Mesenteric fat pad (tissue), 1 donor: ENCODE measurements at places on chromosomes 5 and 9. TPM values are rescaled to one million over a fixed set of nuclear protein-coding genes. Genes with fewer than 3 reads are reported as not detected.

DNA sequence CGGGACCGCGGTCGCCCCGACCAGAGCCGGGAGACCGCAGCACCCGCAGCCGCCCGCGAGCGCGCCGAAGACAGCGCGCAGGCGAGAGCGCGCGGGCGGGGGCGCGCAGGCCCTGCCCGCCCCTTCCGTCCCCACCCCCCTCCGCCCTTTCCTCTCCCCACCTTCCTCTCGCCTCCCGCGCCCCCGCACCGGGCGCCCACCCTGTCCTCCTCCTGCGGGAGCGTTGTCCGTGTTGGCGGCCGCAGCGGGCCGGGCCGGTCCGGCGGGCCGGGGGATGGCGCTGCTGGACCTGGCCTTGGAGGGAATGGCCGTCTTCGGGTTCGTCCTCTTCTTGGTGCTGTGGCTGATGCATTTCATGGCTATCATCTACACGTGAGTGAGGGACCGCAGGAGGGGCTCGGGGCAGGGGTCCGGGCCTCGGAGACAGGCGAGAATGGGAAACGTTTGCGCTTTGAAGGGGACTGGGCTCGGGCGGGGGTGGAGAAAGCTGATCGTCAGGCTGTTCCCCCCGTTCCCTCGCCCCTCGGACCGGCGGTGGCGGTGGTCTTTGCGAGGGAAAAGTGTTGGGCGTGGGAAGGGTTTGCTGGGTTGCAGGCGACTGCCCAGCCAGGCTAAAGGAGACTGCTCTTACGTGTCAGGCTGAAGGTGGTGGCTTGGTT lies 457 bp downstream of the UGCG start:
- no peak for DNase-seq

- peak; percentile 94 for DNase-seq
Observed at GRCh38 chr9:97501177-97501971, at the start of gene TMOD1. Gene TMOD1, plus strand, starts transcription at chr9:97501666. Its CDS starts 22,523 bp downstream, at chr9:97524189.

DNA sequence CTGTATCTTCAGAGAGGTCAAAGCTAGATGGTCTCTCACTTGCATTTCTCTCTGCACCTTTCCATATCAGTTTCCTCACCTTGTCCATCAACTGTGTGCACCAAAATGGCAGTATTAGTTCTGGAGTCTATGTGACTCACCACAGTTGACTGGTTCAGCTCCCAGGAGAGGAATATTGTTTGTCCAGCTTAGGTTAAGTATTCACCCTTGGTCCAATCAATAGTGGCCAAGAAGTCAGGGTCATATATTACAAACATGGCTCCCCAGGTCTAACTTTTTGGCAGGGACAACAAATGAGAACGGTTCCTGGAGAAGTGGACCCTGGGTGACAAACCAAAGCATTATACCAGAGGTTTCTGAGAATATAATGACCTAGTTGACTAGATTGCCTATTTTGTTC lies 24.9 kb upstream of the CDC23 start:
- no peak for DNase-seq

GRCh38 chr9:122951056-122951455 lies 10.2 kb downstream of the RABGAP1 start:
- DNase-seq = no peak

DNA sequence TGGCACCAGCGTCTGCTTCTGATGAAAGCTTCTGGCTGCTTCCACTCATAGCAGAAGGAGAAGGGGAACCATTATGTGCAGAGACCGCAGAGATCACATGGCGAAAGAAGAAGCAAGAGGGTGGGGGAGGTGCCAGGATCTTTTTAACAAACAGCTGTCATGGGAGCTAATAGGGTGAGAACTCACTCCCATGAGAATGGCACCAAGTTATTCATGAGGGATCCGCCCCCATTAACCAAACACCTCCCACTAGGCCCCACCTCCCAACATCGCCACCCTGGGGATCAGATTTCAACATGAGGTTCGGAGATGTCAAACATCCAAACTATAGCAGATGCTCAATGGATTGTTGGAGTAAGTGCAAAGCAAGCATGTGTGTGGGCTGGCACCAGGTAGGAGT lies 125.8 kb upstream of the SLIT3 start:
- DNase-seq = no peak

TRIO gene
- total RNA-seq = 145 TPM

PRR16 gene
- 3.3 TPM for total RNA-seq
